ENCODE measurements at places on chromosomes 1 and 21.
A peak's percentile ranks its signal among the peaks of the same experiment; 100 is the strongest.

GRCh38 chr1:181318022-181318857 lies 165.1 kb upstream of the CACNA1E start:
- no peak for DNase-seq

- DNase-seq: no peak
These were observed 335.7 kb upstream of the NCAM2 start for GRCh38 chr21:20662514-20662913.

DNA sequence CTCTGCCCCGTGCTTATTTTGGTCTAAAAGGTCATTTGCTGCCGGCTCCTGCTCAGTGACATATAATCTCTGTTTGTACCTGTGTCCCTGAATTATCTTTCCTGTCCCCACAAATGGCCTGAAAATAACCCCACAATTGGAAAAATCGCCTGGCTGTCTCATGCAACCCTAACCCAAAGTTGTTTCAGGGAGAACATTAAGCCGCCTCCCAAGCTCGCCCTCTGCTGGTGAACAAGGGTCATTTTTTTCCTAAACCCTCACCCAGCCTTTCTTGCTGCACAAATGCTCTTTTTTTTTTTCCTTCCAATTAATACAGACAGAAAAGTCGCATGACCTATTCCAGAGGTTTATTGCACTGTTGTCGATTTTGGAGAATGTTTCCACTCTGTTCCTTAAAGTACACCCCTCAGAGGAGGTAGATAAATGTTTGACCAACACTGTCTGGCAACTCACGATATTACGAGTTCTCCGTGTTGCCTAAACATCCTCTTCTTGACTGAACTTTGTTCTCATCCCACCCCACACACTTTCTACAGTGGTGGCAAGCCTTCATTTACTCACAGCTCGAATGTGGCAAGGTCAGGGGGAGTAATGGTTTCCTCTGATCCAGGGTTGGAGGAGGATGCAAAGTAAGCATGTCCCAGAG lies 148.7 kb downstream of the ZZZ3 start:
- DNase-seq: peak; percentile 53

DNA sequence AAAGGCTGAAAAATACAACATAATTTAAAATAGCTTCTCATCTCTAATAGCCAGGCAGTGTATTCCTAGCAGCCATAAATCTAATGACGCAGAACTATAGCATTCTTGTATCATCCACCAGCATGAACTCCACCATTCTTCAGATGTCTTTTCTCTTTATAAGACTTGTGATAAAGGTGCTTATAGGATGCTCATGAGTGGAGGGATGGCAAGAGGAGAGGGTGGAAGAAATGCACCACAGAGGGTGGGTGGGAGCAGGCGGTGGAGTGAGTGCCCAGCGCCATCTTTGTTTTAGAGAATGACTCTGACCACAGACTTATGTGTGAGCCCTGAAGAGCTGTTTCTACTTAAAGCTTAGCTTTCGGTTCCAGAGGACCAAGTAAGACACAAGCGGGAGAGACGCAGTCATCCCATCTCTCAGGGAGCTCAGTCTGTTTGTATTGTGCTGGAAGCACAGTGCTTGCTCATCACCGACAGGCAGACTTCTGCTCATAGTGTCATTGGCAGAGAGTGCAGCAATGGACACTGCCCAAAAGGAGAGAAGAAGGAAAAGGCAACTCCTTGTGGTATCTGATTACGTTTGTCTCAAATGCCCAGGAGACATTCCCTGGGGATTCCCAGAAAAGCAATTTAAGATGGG lies 65.6 kb downstream of the KCNJ15 start:
- DNase-seq: no peak

- no peak for DNase-seq
These were observed 90.4 kb downstream of the SLC45A1 start for GRCh38 chr1:8408151-8408839.

- no peak for DNase-seq
These were observed 192.5 kb downstream of the ZZZ3 start for GRCh38 chr1:77489910-77490309.

GRCh38 chr1:225655509-225656258 lies 2.8 kb upstream of the ENAH start:
- DNase-seq: no peak

DNA sequence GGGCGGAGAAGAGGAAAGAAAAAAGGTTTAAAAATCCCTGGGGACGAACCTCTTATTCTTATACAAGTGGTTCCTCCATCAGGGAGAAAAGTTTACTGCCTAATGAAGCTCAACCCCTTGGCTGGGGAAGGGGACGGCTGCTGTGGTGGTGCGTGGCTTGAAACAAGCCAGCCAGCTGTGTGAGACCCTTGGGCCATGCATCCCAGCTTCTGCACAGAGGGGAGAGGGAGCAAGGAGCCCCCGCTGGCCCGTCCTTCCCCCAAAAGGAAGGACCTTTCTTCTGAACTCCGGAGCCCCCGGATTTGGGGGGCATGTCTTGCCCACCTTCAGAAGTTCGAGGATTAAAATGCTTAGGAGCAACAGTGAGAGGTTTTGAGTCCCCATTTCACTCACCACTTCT lies 67.3 kb downstream of the STUM start:
- no peak for DNase-seq

DNA sequence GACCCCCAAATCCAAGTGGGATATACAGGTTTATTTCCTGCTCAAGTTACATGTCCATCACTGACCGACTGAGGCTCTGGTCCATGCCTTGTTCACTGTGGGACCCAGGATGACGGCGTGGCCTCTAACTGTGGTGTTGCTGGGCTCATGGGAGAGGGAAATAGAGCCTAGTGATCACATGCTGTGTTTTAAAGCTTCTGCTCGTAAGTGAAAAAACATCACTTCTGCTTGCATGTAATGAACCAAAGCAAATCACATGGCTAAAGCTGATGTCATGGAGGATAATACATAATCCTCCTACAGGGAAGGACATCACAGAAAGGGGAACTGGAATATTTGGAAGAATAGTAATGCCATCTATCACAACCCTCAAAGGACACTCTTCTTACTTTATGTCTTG lies 107.6 kb downstream of the FASLG start:
- DNase-seq: no peak

DNA sequence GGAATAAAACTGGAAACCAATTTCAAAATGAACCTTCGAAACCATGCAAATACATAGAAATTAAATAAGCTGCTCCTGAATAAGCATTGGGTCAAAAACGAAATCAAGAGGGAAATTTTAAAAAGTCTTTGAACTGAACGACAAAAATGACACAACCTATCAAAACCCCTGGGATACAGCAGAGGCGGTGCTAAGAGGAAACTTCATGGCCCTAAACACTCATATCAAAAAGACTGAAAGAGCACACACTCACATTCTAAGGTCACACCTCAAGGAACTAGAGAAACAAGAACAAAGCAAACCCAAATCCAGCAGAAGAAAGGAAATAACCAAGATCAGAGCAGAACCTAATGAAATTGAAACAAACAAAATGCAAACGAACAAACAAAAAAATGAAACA lies 85.2 kb upstream of the CDC42BPA start:
- DNase-seq: no peak

GRCh38 chr1:109901141-109901523 lies 9.5 kb upstream of the CSF1 start:
- DNase-seq: no peak

GRCh38 chr1:109671067-109671466 lies 3.2 kb downstream of the GSTM2 start:
- no peak for DNase-seq

DNA sequence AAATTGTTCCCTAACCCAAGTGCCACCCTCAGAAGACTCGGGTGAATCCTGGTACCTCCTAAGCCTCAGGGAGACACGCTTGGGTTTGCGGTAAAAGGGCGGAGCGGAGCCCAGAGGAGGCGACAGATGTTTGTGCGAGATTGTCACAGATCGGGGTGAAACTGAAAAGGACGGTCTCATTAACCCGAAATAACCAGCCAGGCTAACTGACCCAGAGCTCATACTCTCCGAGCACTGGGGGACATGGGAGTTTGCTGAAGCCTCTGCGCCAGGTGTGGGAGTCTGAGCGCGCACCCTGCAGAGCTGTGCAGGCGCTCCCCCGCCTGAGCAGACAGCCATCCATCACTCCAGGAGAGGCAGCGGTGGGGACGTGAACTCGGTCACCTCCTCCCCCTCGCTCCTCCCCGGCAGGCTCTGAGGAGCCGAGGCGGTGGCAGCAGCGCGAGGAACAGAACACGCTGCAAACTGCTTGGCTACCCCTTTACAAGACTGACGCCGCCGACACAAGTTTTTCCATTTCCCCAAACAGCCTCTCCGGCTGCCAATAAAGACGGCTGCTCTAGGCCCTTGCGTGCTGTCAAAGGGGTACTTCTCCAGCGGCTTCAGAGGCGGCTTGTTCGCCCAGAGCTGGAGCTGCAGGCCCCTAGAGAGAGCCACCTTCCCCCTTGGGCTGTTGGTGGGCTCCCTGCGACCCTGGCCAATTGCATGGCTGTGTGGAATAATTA lies 43.5 kb downstream of the RRAGC start:
- DNase-seq: no peak

- no peak for DNase-seq
These were observed 197.4 kb downstream of the SETD4 start for GRCh38 chr21:35862969-35863368.

- DNase-seq: no peak
These were observed 15.4 kb downstream of the NOL9 start for GRCh38 chr1:6538956-6539355.

DNA sequence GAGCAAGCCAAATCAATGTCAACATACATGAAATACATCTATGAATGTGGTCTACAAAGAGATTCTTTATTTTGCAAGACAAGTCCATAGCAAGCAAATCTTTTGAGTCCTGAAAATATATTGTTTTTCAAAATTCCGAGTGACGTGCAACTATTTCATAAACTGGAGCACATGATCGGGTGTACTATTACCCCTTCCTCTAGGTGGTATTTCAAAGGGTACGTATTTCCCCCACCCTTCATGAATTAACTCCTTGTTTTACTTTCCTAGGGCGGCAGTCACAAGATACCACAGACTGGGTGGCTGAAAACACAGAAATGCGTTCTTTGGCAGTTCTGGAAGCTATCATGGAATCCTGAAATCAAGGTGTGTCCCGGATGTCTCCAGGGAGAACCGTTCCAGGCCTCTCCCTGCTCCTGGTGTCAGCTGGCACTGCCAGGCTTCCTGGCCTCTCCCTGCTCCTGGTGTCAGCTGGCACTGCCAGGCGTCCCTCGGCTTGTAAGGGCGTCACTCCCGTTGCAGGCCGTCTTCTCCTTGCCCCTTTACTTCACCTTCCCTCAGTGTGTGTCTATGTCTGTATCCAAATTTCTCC lies 55.3 kb downstream of the RIPK4 start:
- no peak for DNase-seq

- DNase-seq: no peak
These were observed 95.5 kb downstream of the LYPLAL1 start for GRCh38 chr1:219269171-219269570.

- DNase-seq: no peak
These were observed 329.8 kb upstream of the PKN2 start for GRCh38 chr1:88354256-88354655.

DNA sequence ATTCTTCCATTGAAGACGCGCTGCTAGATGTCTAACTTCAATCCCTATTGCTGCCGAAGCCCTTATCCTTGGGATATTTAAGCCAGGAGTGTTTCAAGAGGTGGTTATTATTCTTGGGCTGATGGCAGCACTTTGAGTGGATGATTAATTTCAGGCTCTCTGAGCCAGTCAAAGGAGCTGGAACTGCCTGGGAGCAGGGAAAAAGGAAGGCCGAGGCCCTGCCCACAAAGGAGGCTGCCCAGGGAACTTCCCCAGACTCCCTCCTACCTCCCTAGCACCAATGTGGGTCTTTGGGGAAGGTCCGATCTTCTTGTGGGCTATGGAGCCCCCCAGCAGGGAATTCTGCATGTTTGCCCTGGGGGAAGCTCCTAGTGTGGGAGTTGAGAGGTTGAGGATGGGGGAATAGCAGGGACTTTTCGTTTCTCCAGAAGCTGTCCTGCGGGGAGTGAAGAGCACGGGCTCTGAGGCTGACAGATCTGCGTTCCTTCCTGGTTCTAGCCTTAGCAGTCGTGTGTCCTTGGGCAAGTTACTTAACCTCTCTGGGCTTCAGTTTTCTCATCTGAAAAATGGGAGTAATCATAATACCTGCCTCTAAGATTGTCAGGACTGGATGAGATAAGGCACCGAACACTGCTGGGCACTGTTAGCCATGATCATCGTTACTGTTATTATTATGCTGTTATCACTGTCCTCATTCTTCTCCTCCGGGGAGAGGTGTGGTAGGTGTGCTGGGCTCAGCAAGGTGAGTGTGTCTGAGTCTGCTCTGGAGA lies 6.3 kb downstream of the KCNQ4 start:
- DNase-seq: no peak

DNA sequence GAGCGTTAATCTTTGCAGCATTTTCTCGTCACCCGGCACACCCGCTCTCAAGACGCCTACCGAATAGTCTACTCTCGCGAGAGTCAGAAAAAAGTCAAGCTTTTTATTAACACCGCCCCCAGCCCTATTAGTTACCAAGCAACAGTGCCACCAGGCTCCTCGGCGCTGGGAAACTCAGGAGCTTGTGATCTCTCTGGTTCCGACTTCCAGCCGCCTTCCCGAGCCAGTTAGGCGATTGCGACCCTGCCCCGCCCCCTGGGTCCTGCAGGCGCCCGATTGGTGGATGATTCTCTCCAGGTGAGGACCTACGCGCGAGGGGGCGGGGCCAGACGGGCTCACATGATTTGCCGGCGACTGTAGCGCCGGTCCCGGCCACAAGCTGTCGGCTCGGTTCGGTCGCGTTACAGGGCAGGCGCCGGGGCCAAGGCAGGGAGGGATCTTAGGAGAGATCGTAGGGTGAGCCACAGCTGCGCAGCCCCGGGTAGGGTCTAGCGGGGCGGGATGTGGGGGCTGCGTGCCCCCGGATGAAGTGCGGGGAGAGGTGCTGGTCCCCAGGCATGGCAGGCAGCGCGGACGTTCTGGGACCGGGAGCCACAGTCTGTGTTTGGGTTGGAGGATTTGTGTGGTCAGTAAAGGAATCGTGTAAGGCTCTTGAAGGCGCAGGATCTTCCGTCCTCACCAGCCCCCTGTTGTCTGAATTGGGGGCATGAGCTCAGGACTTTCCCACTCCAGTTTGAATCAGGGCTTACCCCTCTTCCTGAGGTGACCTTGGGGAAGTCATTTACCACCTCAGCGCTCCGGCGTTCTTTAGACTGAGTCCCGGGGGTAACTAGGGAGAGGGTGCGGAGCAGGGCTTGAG lies at the start of gene PFKFB2:
Gene PFKFB2 (plus strand): TSS at position 365 of the 859 bp plus-strand sequence. CDS start 1,443 bp downstream, outside the sequence.
- DNase-seq: peak; percentile 94

GRCh38 chr1:215568299-215568692 lies 1.2 kb downstream of the KCTD3 start:
- no peak for DNase-seq

GRCh38 chr1:217393896-217394295 lies 237.0 kb downstream of the GPATCH2 start:
- DNase-seq: no peak
